ENCODE measurements at places on chromosomes 11 and 22.

DNA sequence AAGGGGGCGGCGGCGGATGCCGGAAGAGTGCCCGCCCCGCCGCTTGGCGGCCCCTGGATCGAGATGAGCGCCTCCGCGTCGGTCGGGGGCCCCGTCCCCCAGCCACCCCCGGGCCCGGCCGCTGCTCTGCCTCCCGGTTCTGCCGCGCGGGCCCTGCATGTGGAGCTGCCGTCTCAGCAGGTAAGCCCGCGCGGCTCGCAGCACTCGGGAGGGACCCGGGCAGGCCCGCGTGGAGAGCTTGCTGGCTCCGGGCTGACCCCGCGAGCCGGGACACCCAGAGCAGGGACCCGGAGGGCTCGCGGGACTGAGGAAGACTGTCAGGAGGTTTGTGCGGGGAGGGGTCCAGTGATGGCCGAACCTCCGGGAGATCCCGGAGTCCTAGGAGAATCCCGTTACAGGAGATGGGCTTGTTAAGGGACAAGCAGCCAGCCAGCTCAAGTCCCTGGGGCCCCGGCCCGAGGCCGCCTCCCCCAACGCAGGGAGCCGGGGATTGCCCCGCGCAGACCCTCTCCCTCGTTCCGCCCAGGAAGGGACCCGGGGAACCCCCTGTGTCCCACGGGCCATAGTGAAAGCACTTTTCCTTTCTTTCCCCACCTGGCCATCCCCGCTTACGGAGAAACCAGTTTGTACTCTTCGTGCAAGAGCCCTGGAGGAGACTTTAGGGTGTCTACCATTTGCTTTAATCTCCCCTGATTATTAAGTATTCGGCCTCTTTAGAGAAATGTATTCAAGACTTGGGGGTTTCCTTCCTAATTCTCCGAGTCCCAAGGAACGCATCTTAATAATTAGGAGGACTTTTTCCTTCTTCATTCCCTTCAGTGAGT, 547 bp downstream of the UVRAG start:
- DNase-seq = no peak

DNA sequence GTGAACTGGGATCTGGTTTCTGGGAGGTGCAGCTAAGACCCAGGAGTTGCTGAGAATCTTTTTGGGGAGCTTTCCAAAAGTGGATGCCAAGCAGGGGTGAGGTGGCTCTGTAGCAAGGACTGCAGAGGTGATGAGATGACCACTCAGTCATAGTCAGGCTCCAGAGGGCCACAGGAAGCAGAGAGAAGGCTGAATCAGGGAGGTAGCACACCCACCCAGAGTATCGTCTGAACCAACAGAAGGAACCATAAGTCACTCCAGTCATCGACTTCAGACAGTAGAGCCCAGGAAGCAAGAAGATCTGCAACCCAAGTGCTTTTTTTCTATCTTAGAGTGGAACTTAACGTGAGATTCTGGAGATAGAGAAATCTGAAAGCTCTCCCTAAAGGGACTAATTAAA, 335.7 kb upstream of the MPPED2 start:
- no peak for DNase-seq

GRCh38 chr22:35684270-35684700, 33.4 kb upstream of the APOL5 start:
- DNase-seq = no peak

- DNase-seq = no peak
Observed at GRCh38 chr11:282630-283360, 4.6 kb downstream of the NLRP6 start.

GRCh38 chr11:62856333-62856895, 17.0 kb upstream of the WDR74 start:
- DNase-seq = no peak

DNA sequence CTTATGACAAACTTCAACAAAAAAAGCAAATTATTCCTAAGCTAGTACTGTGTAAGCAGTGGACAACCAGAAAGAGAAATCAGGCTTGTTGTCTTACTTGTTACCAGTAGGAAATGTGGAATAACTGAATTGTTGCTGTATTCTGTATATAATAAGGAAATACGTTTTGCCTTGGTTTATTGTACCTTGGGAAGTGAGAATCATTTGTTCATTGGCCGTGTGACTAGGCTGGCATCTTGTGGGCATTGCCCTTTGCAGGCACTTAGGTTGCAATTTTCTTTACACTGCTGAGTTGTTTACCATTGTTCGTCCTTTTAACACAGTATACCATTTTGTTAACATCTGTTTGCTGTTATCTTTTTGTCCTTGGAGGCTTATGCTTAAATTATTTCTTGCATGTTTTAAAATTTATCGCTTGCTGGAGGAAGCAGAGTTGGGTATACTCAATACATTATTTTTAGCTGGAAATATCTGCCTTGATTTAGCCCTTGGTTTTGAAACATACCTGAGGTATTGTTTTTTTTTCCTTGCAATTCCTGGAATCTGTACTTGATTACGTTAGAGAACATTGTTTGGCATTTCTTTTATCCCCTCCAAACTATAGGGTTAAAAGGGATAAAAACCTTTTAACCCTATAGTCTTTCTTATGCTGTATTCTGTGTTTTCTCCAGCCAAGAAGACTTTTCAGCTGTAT, 109.3 kb downstream of the DDX10 start:
- DNase-seq = no peak

DNA sequence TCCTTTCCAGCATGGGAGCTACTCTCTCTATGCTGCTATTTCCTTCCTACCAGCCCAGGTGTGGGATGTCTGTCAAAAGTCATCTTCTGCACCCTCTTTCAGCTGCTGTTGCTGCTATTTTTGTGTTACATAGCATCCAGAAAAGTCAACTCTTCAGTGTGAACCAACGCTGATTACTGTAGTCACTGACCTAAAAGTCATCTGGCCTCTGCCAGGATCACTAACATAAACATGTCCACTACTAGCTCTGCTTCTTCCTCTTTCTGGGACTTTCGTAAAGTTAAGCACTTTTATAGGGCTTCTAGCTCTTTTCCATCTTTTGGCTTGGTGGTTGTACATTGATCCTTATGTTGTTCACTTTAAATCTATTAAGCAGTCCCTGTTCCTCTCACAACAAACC, 90.2 kb upstream of the CARD18 start:
- DNase-seq = no peak

GRCh38 chr11:48017105-48017830, 36.9 kb downstream of the PTPRJ start:
- DNase-seq = no peak

DNA sequence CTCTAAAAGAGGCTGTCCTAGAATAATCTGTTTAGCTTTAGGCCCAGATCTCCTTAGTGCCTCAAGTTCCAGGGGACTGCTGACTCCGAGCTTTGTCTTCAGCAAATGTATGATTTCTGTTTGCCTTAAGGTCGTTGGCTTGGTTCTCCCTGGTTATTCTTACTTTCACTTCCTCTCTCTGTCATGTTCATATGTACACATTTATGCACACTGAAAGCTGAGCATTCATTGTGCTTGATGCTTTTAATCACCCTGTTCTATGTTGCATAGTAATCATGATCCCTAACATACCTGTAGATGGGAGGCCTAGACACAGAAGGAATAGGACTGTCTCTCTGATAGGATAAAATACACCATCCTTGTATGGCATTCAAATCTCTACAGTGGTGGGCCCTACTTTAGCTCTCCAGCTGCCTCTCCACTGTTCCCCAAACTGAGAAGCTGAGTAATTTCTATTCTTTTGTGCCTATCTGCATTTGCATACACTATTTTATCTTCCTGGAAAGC, 7.2 kb downstream of the PPFIBP2 start:
- DNase-seq = no peak

DNA sequence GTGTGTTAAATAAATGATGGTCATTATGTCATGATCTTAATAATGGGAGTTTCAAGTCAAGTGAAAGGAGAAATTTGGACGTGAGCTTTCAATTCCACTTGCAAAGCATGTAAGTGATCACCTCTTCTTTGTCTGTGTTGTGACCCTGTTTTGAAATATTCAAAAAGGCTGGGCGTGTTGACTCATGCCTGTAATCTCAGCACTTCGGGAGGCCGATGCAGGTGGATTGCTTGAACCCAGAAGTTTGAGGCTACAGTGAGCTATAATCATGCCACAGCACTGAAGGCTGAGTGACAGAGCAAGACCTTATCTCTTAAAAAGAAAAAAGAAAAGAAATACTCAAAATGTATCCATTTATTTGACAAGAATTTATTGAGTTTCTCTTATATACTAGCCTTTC, 32.9 kb upstream of the EED start:
- no peak for DNase-seq

- no peak for DNase-seq
Observed at GRCh38 chr22:38136607-38137006, 26.1 kb upstream of the BAIAP2L2 start.

DNA sequence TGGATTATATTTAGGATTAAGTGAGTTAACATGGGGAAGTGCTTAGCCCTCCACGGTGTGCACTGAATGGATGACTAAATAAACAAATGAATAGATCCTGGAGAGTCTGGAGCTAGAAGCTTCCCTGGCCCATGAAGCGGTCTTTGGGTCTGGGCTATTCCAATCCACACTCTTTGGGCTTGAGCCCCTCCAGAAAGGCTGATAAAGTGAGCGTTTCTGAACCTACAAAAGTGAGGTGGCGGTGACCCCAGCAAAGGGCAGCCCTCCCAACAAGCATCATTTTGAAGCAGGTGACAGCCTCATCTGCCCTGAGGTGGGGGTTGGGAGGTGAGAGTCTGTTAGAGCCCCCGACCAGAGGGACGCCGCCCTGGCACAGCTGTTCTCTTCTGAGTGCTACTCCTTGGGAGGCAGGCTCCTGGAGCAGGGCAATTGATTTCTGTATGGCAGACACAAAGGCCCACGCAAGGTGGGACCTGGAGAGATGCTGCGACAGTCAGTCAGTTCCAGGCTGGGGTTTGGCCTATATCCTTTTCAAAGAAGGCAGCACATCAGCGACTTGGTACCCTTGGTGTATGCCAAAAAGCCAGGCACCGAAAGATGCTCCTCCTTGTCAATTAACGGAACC, 157.8 kb downstream of the CACNA1I start:
- no peak for DNase-seq
